Kasumi-1 (cell line): ENCODE measurements at places on chromosomes 2 and 18.

DNA sequence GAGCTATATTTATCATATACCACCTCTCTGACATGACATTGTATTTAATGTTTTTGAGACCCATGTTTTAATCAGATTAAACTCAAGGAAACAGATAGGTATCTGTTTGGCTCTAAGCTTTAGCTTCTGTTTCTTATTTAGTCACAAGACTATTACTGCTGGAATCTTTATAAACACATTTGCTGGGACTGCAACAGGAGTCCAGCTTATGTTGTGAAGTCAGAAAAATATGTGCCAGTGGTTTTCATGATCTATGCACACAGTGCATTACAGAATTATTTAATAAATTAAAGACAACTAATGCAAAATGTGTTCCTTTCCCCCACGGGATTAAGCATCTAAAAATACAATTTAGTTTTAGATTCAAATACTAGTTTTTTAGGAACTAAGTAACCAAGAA, 338.9 kb downstream of the ZEB2 start:
- no peak for DNase-seq

GRCh38 chr2:203585516-203585915, 50.4 kb upstream of the RAPH1 start:
- DNase-seq = no peak

DNA sequence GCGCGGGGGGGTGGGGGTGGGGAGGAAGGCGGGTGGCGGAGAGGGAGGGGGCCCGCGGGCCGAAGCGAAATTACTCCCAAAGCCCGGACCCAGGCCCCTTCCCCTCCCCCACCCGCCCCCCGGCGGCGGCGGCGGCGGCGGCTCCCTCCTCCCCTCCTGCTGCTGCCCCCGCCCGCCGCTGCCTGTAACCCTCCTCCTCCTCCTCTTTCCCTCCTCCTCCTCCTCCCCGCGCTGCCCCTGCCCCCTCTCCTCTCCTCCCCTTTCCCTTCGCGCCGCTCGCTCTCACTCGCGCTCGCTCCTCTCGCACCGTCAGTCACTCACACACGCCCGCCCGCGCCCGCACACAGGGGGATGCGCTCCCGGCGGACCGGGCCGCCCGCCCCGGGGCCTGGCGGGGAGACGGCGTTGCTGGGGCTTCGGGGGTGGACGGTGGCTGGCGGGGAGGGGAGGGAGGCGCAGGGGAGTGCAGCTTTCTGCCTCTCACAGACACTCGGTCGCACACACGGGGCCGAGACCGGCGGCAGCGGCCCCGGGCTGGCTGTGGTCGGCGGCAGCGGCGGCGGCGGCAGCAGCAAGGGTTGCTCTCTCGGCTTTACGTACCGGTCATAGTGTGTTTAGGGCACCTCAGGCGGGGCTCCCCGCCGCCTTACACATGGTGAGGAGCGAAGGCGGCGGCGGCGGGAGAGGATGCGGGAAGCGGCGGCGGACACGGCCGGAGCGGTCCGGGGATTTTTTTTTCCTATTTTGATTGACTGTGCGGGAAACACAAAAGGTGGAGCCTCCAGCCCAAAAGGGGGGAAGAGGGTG, 405 bp downstream of the SP3 start:
- DNase-seq = peak; percentile 94

DNA sequence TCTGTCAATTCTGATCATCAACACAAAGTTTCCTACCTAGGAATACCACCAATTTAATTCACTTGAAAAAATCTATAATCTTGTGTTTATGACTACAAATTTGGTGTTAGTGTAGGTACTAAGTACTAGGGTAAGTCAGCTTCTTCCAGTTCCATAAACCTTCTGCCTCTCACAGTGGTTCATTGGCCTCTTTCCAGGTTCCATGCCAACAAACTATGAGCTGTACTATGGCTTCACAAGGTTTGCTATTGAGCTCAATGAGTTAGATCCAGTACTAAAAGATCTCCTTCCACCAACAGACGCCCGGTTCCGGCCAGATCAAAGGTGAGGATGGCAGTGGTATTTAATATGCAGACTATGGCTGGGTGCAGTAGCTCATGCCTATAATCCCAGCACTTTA, 58.8 kb downstream of the PRKRA start:
- no peak for DNase-seq

- no peak for DNase-seq
Measured at GRCh38 chr2:234932591-234933168, 19.1 kb upstream of the SH3BP4 start.
